ENCODE measurements at places on chromosomes 4 and X. TPM values are rescaled to one million over a fixed set of nuclear protein-coding genes. Genes with fewer than 3 reads are reported as not detected.

Gene PPBP
- total RNA-seq, result 0.92 TPM

Gene ZNF275
- 3.0 TPM for total RNA-seq

Gene ADH1A
- not detected for total RNA-seq

Gene MMRN1
- total RNA-seq, result 25.1 TPM

Gene AR
- 4.6 TPM for total RNA-seq

Gene MAGEA1
- total RNA-seq, result not detected

Gene CT45A3
- total RNA-seq, result not detected

Gene NXT2
- total RNA-seq, result 12.6 TPM

Gene PABPC1L2A
- not detected for total RNA-seq

Gene DOK7
- total RNA-seq, result not detected

Gene CXCL8
- 0.76 TPM for total RNA-seq

Gene FREM3
- total RNA-seq, result not detected

Gene NUP62CL
- 1.7 TPM for total RNA-seq

Gene SPACA5
- total RNA-seq, result not detected

Gene EVC
- total RNA-seq, result 6.5 TPM

Gene SPANXD
- total RNA-seq, result not detected

Gene GSTCD
- 10.0 TPM for total RNA-seq
